OCI-LY7 (cell line): ENCODE measurements at places on chromosomes 12 and 14. TPM values are rescaled to one million over a fixed set of nuclear protein-coding genes. Genes with fewer than 3 reads are reported as not detected.

The LPAR5 gene
- 25.3 and 25.6 TPM in 2 replicates for total RNA-seq

The C12orf54 gene
- total RNA-seq: not detected in 2 replicates

The NTF3 gene
- 11.5 and 14.1 TPM in 2 replicates for total RNA-seq

The PLEKHH1 gene
- total RNA-seq: not detected in 2 replicates

The NR2C1 gene
- 42.8 and 55.7 TPM in 2 replicates for total RNA-seq

The P2RX2 gene
- total RNA-seq: not detected in 2 replicates

The DPPA3 gene
- not detected in 2 replicates for total RNA-seq

The KRT79 gene
- total RNA-seq: not detected in 2 replicates

The ETFBKMT gene
- 2.8 and 3.0 TPM in 2 replicates for total RNA-seq

The KIF5A gene
- 1.2 and 1.6 TPM in 2 replicates for total RNA-seq

The SLC10A1 gene
- not detected in 2 replicates for total RNA-seq

The DCN gene
- not detected in 2 replicates for total RNA-seq

The BBOF1 gene
- total RNA-seq: 3.2 and 3.9 TPM in 2 replicates

The TEAD4 gene
- total RNA-seq: not detected in 2 replicates

The CCDC175 gene
- not detected in 2 replicates for total RNA-seq

The MTRFR gene
- 32.8 and 34.4 TPM in 2 replicates for total RNA-seq

The IL23A gene
- total RNA-seq: 9.8 and 12.7 TPM in 2 replicates

The DPY19L2 gene
- total RNA-seq: 0.32 and 1.1 TPM in 2 replicates

The RD3L gene
- total RNA-seq: not detected in 2 replicates
